CD14-positive monocyte (primary cell): ENCODE measurements at places on chromosomes 7 and 10. TPM values are rescaled to one million over a fixed set of nuclear protein-coding genes. Genes with fewer than 3 reads are reported as not detected.

DNA sequence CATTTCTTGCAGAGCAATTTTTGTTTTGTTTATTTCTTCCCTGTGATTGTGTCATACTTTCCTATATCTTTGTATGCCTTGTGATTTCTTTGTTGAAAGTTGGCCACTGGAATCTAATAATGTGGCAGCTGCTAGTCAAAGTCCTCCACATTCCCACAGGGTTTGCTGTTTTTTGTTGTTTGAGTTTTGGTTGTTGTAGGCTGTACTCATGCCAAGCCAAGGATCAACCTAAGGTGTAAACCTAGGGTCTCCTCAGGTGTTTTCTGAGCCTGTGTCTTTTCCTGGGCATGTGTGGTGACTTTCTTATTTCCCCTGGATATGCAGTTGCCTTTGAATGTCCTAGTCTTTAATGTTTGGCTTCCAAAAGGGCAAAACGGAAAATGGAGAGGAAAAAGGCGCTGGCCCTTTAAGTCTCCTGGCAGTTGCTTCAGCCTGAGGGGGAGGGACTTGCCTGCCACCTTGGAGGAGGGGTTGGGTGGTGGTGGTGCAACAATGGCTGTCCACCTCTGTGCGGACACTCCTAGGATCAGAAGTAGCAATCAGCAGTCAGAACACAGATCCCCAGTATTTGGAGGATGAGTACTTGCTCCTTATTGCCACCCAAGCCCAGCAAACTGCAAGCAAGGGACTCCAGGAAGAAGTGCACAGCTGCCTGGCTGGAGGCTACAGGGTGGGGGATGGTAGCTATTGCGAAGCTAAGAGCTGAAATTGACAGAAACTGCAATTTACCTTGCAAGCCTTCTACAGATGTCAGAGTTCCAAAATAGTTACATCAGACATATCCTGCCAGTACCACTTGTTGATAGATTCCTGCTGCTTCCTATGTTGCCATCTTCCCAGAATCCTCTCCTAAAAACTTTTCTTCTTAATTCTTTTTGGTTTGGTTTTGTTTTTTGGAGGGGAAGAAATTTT is 5.6 kb upstream of the ZNF518A start:
- DNase-seq = peak; percentile 28

FGFBP3 gene
- 0.30 TPM for polyA plus RNA-seq

DNA sequence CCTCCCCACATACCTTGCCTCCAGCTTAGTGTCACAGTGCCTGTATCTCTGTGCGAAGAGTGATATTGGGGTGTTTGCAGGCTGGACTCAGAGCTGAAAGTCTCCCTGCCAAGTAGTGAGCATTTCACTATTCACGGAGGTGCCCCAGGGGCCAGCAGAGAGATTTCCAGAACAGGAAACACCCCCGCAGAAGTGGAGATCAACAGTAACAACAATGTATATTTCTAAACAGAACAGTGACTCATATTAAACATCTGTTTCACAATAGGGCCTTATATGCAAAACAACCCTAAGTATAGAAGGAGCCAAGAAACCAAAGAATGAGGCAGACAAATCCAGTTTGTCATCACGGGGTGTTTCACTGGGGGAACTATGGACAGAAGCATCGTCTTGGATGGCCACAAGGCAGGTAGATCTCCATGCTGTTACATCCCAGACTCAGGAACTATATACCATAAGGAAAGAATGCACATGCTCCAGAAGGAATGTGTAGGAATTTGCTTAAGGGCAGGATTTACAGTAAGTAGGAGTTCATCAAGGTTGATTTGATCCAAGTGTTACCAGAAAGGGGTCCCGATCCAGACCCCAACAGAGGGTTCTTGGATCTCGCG is 29.3 kb upstream of the CCL24 start:
- DNase-seq = peak; percentile 82

- DNase-seq = no peak
Observed at GRCh38 chr7:148702876-148703670, 4.4 kb downstream of the CUL1 start.

GRCh38 chr7:142030294-142030693 is 34.6 kb downstream of the MGAM start:
- DNase-seq = peak; percentile 77

DNA sequence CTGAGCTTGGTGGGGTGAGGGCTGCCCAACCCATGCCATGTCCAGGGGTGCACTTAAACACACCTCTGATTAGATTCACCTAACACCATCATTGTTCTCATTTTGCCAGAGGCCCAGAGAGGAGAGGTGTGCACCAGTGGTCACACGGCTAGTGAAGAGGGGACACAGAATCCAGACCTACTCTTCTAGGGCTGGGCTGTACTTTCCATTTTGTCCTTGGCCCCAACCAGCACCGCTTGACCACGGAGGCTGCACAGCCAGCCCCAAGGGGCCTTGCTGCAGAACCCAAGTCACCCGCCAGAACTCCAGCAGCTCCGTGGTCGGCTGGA is 246 bp upstream of the WDFY4 start:
- DNase-seq = no peak

DNA sequence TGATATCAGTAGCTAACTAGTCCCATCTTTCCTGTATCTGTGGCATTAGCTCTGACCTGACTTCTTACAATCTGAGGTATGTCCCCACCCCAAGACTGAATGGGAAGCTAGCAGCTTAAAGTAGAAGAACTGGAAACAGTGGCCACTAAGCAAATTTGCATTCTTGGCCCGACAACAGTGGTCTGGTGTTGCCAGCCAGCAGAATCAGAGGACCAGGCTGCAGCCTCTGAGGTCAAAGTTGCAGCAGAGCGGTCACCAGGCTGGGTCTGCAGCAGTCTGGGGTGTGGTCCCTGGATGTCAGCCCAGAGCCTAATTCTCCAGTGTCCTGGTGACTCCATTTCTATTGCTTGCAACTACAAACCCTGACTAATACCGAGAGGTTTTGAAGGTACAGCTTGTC is 26.3 kb downstream of the FAM107B start:
- DNase-seq = no peak

DNA sequence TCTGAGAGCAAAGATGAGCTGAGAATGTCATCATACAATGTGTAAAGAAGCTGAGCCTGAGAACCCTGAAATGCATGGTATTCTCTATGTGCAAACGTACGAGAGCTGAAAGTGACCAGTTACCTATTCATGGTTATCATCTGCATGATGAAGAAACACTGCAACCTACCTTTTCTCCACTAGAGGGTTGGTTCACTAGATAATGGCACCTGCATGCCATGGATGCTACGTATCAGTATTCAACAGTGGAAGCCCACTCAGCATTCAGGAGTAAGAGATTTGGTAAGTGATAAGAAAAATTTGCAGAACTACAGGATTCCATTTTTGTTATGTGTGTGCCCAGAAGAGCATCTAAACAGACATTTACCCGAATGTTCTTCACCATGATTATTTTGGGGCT is 145.4 kb downstream of the PTPRN2 start:
- no peak for DNase-seq
